Chondrocyte (in vitro differentiated cells): ENCODE measurements at places on chromosomes 1 and 21. TPM values are rescaled to one million over a fixed set of nuclear protein-coding genes. Genes with fewer than 3 reads are reported as not detected.

SUSD4 gene
- total RNA-seq: 0.42 to 0.87 TPM (median 0.85 TPM) in 3 replicates

TTC22 gene
- not detected in 3 replicates for total RNA-seq

DNA sequence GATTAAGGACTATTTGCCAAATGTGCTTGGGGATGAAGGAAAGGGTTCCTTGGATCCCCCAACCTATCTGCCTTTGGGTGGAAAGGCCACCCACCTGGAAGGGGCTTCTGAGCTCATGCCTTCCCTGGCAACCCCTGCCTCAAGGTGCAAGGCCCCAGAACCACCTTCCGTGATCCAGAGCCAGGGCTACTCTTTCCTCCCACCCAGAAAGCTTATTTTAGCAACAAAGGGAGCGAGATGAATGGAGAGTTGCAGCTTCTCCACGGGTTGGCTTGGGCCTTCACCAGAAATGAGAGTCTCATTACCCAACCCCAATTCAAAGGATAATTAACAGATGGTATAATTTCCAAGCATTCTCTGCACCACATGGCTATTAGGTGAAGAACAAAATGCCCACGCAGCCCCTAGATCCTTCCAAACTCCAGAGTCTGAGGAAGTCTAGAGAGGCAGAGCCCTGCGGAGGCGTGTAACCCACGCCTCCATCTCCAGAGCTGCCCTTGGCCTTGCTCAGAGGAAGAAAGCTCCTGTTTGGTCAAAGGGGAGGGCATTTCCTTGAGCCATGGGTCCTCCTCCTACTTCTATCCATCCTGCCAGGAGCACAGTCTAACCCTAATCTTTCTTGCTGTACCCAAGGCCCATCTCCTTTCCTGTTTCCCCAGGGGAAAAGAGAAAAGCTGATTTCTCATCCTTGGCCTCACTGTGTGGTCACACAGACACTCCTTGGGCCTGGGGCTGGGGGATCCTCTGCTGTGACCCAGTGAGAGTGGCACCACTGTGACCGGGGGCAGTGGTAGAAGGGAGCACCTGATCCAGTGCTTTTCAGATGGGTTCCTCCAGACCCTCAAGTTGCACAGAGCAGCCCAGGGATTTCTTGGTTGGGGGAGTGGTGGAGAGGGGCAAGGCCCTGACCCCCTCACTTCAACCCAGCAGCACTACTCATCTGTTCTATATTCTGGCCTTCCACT is 1.7 kb upstream of the CELSR2 start:
- DNase-seq: peak; percentile 56
- H3K36me3 ChIP-seq: no peaks in the 10 kb centered on the region
- peaks cover 11% of the 10 kb centered on the region for H3K4me1 ChIP-seq
- H3K27me3 ChIP-seq: no peaks in the 10 kb centered on the region

DNA sequence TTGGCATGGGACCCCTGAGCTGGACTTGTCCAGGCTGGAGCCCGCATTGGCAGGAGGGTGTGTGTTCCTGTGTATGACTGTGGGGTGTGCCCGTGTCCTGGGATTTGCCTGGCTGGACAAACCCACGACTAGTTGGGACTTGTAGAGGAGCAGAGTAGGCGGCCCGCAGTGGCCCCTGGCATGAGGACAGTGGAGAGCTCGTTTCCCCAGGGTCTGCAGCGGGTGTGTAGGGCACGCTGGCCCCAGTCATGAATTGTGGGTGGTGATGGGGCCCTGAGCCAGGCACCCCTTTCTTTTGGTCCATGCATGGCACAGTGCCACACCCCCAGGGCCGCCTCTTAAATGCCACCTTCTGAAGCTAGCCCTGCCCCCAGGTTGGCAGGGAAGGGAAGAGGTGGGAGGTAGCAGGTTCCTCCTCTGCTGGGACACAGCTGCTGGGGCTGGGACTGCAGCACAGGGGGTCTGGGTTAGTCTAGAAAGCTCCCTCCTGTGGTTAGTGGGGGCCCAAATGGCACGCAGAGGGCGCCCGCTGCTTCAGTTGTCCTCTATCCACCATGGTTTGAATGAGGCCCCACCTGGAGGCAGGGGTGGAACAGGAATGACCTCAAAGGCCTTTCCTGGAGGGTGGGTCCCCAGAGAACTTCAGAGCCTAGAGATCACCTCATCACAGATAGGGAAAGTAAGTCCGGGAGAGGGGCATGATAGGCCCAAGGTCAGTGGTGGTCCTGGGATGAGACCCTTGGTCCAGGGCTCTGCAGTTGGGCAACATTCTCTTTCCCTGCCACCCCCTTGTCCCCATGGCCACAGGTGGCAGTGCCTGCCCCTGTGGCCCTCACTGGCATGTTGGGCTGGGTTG is 4.1 kb downstream of the CROCC start:
- H3K4me3 ChIP-seq: no peak overlapping the region
- peaks cover 10% of the 10 kb centered on the region for H3K4me1 ChIP-seq

DNA sequence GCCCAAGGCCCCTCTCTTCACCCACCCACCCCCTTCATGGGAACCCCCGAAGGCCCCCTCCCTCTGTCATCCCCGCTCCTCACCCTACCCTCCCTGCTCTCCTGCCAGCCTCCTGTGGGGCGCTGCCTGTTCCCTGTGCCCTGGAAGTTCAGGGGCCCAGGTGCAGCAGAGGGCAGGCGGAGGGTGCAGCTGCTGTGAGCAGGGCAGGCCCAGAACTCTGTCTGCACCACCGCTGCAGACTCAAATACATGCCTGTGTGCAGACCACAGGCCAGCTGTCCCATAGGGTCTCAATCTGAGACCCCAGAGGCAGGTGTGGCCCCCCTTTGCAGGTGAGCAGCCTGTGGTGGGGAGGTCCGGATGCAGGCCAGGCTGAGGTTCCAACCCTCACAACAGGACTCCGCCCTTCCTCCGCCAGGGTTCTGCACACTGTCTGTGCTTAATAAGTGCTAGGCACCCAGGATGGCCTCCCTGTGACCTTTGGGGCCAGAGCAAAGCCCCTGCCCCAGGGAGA is 62.5 kb downstream of the WNT9A start:
- no peak overlapping the region for H3K27ac ChIP-seq
- no peaks in the 10 kb centered on the region for H3K36me3 ChIP-seq
- H3K4me3 ChIP-seq: no peak overlapping the region
- H3K27me3 ChIP-seq: peaks cover 15% of the 10 kb centered on the region

LRRC7 gene
- 0.58 TPM in 1 of 3 replicates, not detected in the others for total RNA-seq

DNA sequence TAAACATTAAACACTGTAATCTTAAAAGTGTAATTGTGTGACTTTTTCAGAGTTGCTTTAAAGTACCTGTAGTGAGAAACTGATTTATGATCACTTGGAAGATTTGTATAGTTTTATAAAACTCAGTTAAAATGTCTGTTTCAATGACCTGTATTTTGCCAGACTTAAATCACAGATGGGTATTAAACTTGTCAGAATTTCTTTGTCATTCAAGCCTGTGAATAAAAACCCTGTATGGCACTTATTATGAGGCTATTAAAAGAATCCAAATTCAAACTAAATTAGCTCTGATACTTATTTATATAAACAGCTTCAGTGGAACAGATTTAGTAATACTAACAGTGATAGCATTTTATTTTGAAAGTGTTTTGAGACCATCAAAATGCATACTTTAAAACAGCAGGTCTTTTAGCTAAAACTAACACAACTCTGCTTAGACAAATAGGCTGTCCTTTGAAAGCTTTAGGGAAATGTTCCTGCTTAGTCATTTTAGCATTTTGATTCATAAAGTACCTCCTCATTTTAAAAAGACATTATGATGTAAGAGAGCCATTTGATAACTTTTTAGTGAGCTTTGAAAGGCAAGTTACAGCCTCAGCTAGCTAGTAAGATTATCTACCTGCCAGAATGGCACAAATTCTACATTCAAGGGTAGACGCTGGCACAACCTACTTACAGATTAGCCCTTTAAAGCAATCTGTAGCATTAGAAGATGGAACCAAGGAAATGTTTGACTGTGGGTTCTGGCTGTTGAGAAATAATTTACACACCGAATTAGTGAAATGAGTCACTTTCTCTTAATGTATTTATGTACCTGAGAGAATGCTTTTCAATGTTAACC is 9.4 kb downstream of the SOD1 start:
- no peak for DNase-seq
- no peak overlapping the region for H3K4me3 ChIP-seq
- H3K27me3 ChIP-seq: no peaks in the 10 kb centered on the region
- no peak overlapping the region for H3K27ac ChIP-seq
- peaks cover 20% of the 10 kb centered on the region for H3K36me3 ChIP-seq

BACE2 gene
- total RNA-seq: 68.0 to 78.8 TPM (median 77.9 TPM) in 3 replicates

- H3K27me3 ChIP-seq: no peaks in the 10 kb centered on the region
- no peak overlapping the region for H3K27ac ChIP-seq
- H3K4me3 ChIP-seq: no peak overlapping the region
- H3K4me1 ChIP-seq: peaks cover 6% of the 10 kb centered on the region
- no peaks in the 10 kb centered on the region for H3K36me3 ChIP-seq
- no peak for DNase-seq
These were observed 794.4 kb upstream of the TMPRSS15 start for GRCh38 chr21:19197950-19198349.

- no peak overlapping the region for H3K27ac ChIP-seq
- no peak overlapping the region for H3K4me3 ChIP-seq
- no peaks in the 10 kb centered on the region for H3K36me3 ChIP-seq
- DNase-seq: no peak
- H3K27me3 ChIP-seq: peaks cover 4% of the 10 kb centered on the region
These were observed 38.2 kb downstream of the TP73 start for GRCh38 chr1:3690282-3691065.

GRCh38 chr1:50328552-50328951 is 94.7 kb downstream of the DMRTA2 start:
- no peaks in the 10 kb centered on the region for H3K36me3 ChIP-seq
- peaks cover 4% of the 10 kb centered on the region for H3K4me1 ChIP-seq
- no peak overlapping the region for H3K4me3 ChIP-seq
- peaks cover 29% of the 10 kb centered on the region for H3K27me3 ChIP-seq
- DNase-seq: no peak
- H3K27ac ChIP-seq: no peak overlapping the region

DNA sequence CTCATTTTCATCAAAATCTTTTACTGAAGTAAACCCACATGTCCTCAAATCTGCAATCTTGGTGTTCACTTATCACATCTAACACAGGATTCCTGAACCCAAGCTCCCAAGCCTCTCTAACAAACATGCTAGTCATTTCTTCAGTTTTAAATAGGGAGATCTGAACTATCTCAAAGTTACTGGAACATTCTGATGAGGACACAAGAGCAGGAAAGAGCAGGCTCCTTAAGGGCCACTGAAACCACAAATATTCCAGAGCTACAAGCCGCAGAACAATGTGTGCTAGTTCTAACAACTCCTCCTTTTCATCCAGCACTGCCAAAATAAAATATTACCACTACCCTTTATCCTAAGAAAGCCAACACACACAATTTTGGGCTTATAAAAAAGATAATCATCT is 38.9 kb downstream of the WARS2 start:
- no peak for DNase-seq
- no peaks in the 10 kb centered on the region for H3K27me3 ChIP-seq
- H3K27ac ChIP-seq: peak overlapping the region; percentile 93
- no peaks in the 10 kb centered on the region for H3K36me3 ChIP-seq

NTRK1 gene
- total RNA-seq: not detected in 3 replicates

APOBEC4 gene
- total RNA-seq: not detected in 3 replicates

GRCh38 chr1:229024528-229025130 is 246.3 kb upstream of the RAB4A start:
- H3K4me1 ChIP-seq: peaks cover 9% of the 10 kb centered on the region
- H3K27ac ChIP-seq: no peak overlapping the region
- peaks cover 10% of the 10 kb centered on the region for H3K27me3 ChIP-seq

- no peak overlapping the region for H3K27ac ChIP-seq
- no peaks in the 10 kb centered on the region for H3K4me1 ChIP-seq
- H3K27me3 ChIP-seq: peaks cover 40% of the 10 kb centered on the region
- H3K4me3 ChIP-seq: no peak overlapping the region
- no peaks in the 10 kb centered on the region for H3K36me3 ChIP-seq
- no peak for DNase-seq
These were observed 19.2 kb downstream of the CD1D start for GRCh38 chr1:158199849-158200248.

DNA sequence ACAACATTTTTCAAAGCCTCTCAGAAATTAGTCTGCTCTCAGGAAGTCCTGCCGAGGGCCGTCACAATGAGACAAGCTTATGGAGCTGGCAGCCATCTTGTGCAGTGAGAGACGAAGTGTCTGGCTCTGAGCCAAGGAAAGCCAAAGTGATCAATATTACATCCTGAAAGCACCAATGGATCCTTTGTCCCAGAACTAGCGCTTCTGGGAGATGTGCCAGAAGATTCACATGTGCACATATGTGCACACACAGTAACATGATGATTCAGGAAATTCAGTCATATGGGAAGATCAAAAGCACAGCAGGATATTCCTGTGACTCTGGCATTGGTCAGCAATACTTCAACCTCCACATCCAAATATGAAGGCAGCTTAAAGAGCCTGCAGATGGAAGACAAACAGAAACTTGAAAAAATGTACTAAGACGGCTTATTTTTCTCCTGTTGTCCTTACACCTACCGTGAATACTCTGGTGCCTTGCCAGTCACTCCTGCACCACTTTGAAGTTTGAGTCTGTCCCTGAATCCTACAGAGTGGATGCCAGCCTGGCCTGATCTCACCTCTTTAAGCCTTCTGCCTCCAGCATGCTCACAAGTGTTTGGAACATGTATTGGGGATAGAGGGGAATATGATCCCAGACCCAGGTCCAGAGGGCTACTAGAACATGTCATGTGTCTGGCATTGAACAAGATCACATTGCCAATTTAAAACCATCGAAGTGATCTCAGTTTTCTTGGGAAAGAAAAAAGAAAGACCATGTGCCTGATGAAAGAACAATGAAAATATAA is 44.5 kb upstream of the PRRX1 start:
- H3K36me3 ChIP-seq: no peaks in the 10 kb centered on the region
- H3K4me1 ChIP-seq: peaks cover 34% of the 10 kb centered on the region
- H3K4me3 ChIP-seq: peak overlapping the region; percentile 18

DNA sequence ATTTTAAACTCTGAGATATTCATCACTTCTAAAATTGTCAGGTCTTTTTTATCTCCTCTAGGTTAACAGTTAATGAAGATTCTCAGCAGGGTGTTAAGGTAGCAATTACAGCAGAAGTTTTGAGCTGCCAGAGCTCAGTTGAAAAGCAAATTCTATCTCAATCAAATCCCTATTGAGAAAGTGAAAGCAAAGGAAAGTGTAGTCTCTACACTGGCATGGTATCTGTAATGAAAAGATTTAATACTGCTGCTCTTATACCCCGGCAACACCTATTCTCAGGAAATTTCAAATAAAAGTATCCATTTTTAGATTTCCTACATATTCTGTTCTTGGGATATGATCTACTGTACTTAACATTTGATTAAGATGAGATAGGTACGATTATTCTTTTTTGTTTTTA is 913.5 kb downstream of the MRPL39 start:
- no peaks in the 10 kb centered on the region for H3K27me3 ChIP-seq
- H3K36me3 ChIP-seq: no peaks in the 10 kb centered on the region
- H3K4me1 ChIP-seq: no peaks in the 10 kb centered on the region
- DNase-seq: no peak
- no peak overlapping the region for H3K27ac ChIP-seq

- H3K36me3 ChIP-seq: no peaks in the 10 kb centered on the region
- no peak for DNase-seq
- peaks cover 28% of the 10 kb centered on the region for H3K27me3 ChIP-seq
- no peaks in the 10 kb centered on the region for H3K4me1 ChIP-seq
- H3K4me3 ChIP-seq: no peak overlapping the region
These were observed 120.1 kb upstream of the CAMK1G start for GRCh38 chr1:209463441-209463840.

- H3K4me3 ChIP-seq: no peak overlapping the region
- no peak for DNase-seq
- no peaks in the 10 kb centered on the region for H3K36me3 ChIP-seq
- no peaks in the 10 kb centered on the region for H3K4me1 ChIP-seq
These were observed 369.8 kb downstream of the NPHP4 start for GRCh38 chr1:5622412-5622811.

- H3K36me3 ChIP-seq: no peaks in the 10 kb centered on the region
- H3K4me1 ChIP-seq: peaks cover 7% of the 10 kb centered on the region
These were observed 16.2 kb downstream of the KRTAP10-1 start for GRCh38 chr21:44523567-44524413.
